ENCODE measurements at places on chromosomes 2 and 18.

- DNase-seq: no peak
Observed at GRCh38 chr2:209431701-209432100, 7.9 kb downstream of the MAP2 start.

GRCh38 chr2:54076586-54076985 is 38.8 kb upstream of the ACYP2 start:
- no peak for DNase-seq

DNA sequence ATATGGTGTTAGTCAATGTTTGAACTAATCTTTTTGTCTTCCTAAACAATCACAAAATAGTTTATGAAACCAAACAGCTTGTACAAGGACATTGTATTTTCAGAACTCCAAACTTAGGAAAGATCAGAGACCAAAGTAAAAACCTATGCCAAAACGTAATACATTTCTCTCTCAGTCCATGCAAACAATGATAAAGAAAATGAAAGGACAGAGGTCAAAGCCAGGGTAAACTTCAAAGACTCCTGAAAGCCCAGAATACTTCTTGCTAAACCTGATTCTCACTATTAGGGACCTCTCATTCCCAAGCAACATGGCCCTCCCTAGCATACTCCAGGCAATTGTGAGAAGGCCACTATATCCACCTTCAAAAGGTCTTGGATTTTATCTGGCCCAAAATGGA is 105.1 kb upstream of the GALNT5 start:
- no peak for DNase-seq

- no peak for DNase-seq
Observed at GRCh38 chr2:152626911-152627339, 90.3 kb downstream of the PRPF40A start.

DNA sequence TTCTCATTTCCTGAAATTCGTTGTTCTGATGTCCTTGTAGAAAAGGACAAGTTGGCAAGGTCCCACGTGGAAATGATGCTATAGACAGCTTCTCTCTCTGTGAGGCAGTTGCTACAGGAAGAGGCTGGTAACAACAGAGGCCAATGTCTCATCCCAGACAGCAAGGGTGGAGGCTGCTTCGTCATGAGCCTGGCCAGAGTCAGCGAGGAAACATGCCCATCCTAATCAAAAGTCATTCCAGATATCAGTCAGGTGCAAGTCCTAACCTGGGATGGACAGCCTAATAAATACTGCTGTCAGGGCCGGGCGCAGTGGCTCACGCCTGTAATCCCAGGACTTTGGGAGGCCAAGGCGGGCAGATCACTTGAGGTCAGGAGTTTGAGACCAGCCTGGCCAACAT is 6.4 kb upstream of the SMAD7 start:
- no peak for DNase-seq

DNA sequence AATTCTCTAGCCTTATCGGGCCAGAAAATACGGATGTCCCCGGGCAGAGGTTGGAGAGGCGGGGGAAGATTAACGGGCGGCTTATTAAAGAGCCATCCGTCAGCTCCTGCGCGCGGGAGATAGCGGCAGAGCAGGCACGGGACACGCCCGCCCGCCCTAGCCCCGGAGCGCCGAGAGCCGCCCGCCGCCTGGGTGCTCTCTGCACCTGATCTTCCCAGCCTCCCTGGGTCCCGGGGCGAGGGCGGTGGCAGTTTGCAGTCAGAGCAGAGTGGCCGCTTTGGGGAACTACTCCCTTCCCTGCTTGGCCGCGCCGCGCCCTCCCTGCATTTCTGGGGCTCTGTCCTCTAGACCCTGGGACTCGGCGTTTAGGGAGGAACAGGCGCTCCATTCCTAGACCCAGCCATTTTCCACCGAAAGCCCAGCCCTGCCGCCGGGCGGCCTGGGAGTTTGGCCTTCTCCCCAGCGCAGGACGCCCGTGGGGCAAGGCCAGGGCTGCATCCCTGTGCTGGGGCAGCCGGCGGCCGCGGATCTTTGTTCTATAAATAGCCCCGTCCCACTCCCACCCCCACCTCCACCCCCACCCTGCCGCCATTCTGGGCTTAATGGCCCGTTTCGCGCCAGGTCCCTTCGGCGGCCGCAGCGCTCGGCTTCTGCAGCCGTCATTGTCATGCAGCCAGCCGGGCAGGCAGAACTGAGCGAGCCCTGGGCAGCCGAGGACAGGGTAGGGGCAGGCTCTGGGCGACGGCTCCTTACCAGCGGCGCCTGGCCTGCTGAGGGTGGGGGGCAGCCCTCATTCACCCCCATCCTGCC is 6.6 kb downstream of the GAD1 start:
- DNase-seq: no peak
